CD4-positive, CD25-positive, alpha-beta regulatory T cell (primary cell): ENCODE measurements at places on chromosomes 5 and 9.

DNA sequence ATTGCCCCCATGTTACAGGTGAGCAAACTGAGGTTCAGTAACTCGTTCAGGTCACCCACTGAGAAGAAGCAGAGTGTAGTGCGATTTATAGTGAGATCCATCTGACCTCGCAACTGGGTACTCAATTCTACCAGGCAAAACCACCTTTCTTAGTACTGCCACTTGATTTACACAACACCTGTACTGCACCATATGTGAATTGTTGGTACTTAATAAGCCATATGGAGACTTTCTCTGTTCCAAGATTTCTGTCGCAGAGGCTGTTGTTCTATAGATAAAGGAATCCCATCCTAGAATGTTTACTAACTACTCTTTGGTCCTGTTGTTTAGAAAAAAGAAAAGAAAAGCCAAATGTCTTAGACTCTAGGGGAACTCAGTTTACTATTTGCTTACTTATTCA lies 287.5 kb downstream of the KCTD16 start:
- DNase-seq = no peak

- DNase-seq = no peak
These were observed 90.1 kb upstream of the SPOCK1 start for GRCh38 chr5:137589185-137589584.

GRCh38 chr5:10982626-10983025 lies 221.6 kb upstream of the DAP start:
- no peak for DNase-seq

- DNase-seq = no peak
These were observed 1273.0 kb downstream of the EFNA5 start for GRCh38 chr5:106397700-106398099.

GRCh38 chr5:59421986-59422941 lies 471.3 kb downstream of the PDE4D start:
- no peak for DNase-seq

DNA sequence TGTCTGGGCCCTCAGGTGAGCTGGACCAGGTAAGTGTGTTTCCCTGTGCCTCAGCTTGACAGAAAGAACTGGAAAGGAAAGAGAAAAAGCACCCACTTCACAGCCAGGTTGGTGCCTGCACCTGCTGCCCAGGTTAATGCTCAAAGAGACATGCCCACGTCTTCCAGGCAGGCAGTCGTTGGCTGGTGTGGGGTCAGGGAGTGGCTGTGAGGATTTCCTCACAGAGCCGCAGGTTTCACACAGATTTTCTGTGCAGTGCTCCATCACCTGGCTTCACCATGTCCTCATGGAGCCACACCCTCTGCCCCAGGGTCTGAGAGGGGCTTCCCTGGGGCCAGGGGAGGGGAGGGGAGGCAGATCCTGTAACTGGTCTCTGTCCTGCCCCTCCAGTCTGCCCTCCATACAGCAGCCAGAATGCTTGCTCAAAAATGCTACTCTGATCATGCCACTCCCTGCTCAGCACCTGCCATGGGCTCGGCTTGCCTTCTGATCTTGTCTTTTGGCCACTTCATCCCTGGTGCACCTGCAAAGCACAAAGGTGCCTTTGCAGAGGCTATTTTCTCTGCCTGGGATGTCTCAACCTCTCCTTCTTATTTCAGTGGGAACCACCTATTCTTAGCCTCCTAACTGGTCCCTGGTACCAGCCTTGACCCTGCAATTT lies 82.5 kb upstream of the UBTD2 start:
- no peak for DNase-seq

GRCh38 chr9:125902831-125903512 lies 155.8 kb downstream of the PBX3 start:
- DNase-seq = no peak

DNA sequence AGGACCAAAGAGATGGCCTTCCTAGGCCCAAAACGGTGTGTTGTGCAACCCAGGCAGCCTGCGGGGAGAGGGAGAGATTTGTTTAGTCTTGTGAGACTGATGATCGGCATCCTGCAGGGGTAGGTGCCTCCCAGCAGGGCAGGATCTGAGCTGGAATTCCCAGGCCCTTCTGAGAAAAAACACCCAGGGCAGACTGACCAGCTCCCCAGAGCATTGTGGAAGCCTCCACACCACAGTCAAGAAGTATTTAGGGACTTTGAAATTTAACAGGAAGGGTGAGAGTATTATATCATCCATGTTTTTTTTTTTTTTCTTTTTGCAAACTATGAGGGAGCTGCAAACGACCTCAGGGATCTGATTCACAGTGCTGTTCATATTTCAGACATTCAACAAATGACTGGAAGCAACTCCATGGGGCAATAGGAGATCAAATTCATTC lies 104.5 kb upstream of the LHFPL2 start:
- no peak for DNase-seq

DNA sequence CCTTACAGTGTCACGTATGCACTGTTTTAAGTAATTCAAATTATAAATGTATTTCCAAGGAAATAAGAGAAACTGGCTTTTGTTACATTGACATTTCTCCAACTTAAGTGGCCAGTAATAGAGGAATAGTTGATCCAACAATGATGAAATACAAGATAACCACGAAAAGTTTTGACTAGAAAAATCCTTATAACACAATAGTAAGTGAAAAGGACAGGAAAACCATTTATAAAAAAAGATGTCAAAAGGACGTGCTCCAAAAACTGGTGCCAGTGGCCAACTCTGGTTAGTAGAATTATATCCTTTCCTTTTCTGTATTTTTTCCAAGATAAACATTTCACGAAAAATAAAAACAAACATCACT lies 210.9 kb downstream of the GAPVD1 start:
- no peak for DNase-seq

DNA sequence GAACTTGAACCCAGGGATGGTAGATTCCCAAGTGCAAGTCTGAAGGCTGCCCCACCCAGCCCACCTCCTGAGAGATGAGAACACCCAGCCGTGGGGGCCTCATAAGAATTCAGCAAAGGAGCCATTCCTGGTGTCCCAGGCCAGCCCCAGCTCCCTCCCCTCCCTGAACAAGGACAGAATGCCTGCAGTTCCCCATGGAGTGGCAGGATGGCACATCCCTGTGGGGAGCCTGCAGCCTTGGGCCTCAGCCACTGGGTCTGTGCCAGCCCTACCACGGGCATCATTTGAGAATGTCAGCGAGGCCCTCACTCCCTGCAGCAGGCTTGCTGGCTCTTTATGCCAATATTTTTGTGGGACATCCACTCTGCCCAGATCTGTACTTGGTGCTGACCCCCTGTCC lies 36.2 kb upstream of the RAPGEF1 start:
- DNase-seq = no peak

- DNase-seq = no peak
These were observed 57.5 kb downstream of the ZNF510 start for GRCh38 chr9:96720435-96720834.

GRCh38 chr9:6780690-6781089 lies 22.9 kb downstream of the KDM4C start:
- DNase-seq = no peak

DNA sequence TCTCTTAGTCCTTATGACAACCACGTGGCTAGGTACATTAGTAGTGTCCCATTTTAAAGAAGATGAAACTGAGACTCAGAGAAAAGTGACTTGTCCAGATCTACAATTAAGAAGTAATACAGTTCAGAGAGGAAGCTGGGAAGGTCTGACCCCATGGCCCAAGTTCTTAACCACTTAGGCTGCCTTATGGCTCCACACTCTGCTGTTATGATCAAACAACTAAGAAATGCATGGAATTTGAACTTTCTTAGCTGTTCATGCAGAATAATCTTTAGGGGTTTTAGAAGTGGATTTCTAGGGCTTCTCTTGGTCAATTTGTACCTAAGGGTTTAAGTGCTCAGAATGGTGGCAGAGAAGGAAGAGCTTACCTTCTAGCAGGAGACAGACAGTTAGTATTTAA lies 128.0 kb upstream of the MSX2 start:
- no peak for DNase-seq

- DNase-seq = no peak
These were observed 183.3 kb downstream of the SEMA5A start for GRCh38 chr5:9362600-9362999.

GRCh38 chr5:33781286-33781685 lies 110.5 kb downstream of the ADAMTS12 start:
- DNase-seq = no peak

DNA sequence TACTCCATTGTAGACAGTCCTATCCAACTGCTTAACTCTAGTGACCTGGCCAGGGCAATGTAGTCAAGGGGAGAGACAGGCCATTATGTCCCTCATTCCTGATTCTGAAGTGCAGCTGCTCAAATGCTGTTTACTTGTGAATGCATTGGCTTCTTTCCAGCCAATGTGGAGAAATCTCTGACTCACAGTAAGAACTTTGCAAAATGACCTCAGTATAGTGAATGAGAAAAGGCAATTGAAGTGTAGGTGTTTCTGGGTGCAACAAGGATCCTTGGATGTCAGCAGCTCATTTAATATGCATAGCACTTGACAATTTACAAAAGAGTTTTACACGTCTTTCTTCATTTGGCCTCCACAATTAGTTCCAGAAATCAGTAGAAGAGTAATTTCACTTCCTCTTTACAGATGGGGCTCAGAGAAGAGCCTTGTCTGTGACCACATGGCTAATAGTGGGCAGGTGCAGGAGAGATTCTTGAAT lies 367.2 kb downstream of the OSTF1 start:
- DNase-seq = no peak

DNA sequence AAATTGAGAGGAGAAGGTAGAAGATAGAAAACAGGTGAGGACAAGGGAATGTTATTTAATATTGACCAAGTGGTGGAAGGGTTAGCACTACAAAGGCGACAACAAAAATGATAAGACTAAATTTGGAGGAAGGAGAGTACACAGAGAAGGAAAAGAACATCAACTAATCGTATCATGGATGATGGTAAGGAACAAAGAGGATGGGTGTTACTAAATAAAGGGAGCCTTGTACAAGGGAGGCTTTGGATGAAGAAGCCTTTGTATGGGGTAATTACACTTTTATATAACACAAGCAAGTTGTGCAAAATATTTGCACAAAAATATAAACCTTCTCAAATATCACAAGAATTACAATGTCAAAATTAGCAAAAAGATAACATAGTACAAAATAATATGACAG lies 125.7 kb downstream of the ZNF608 start:
- no peak for DNase-seq

- no peak for DNase-seq
These were observed 214.9 kb downstream of the PLK2 start for GRCh38 chr5:58244819-58245475.

- DNase-seq = no peak
These were observed 3.5 kb upstream of the GBGT1 start for GRCh38 chr9:133167096-133167730.

GRCh38 chr5:147555176-147555575 lies 45.3 kb upstream of the DPYSL3 start:
- DNase-seq = no peak

- DNase-seq = no peak
These were observed 7.1 kb downstream of the POU4F3 start for GRCh38 chr5:146345578-146346366.

DNA sequence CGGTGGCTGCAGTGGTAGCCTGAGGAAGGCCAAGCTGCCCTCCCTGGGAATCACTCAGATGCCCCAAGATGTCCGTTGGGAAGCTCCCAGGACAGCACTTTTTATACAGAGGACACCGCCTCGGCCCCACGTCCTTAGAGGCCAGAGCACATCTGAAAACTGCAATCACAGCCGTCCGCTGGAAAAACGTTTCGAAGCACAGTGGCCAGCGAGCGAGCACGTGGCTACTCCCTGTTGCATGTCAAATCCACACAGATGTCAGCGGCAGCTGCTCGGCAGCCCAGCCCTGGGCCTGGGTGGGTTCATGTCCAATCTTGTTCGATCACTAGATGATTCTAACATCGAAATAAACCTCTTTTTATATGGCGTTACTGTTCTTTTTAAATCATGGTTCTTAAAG lies 8.9 kb downstream of the PPP1R26 start:
- DNase-seq = no peak

DNA sequence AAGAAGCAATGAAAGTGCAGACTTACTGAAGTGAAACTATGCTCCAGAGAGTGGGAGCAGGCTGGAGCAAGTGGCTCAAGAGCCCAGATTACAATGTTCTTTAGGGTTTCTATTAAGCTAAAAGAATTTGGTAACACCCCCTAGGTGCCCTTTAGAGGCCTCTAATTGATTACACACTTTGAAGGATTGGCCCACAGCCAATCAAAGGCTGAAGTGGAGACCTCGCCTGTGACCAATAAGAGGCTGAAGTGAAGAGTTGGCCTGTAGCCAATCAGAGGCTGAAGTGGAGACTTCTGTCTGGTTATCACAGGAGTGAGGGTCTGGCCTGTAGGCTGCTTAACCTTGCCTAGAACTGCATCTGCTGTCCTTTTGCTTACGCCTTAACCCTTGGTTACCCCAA lies 46.7 kb upstream of the SPATA31C2 start:
- DNase-seq = no peak

DNA sequence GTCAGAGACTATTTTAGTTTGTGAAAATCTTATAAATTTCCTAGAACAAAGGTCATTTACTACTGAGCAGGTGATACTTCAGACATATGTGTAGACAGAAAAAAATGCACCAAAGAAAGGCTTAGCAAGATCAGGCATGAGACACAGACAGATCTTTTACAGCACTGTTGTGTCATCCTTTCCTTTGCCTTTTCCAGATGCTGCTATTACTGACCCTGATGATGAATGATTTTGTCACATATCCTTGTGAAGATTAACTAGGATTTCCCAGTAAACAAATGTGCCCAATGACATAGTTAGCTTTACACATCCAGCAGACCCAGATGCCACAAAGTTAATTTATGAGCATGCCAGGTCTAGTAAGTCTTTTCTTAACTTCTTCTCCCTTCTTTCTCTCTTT lies 68.2 kb downstream of the DMRTA1 start:
- no peak for DNase-seq

DNA sequence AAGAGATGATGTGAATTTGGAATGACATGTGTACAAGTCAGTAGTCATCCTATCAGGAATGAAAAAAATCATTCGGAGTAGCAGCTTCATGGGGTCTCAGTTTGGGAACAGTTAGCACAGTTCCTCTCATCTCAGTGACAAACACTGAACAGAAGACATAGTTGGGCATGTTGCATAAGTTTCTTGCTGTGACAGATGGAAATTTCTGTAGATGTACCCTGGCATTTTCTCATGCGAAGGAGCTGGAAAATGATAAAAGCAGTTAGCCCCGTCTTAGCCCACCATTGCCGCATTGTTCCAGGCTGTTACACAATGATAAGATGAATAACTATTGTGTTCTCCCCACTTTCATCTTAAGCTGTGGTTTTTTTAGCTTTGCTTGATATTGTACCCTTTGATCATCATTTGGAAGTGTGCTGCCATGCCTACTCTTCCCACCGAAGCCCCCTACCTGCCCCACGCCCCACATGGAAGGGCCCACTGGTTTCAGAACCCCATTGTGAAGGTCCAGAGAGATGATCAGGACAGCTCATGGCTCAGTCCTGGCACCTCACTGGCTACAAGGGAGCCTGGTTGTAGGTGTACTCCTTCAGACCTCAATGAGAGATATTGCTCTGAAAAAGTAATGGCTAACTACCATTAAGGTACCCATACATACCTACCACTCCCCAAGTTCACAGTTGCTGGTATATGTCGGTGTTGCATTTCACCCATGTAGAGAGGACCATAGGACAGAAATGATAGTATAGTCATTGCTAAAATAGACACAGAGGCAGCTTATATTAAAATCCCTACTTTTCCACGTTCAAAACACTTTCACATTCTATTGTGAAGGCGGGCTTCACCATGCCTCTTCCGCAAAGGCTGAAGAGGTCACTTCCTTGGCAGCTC lies 38.8 kb downstream of the SFXN1 start:
- no peak for DNase-seq

- DNase-seq = no peak
These were observed 93.6 kb downstream of the TRIO start for GRCh38 chr5:14236757-14237156.

- DNase-seq = peak; percentile 45
These were observed 94.7 kb upstream of the ANKRD55 start for GRCh38 chr5:56327809-56328208.

- DNase-seq = no peak
These were observed 20.8 kb downstream of the CDO1 start for GRCh38 chr5:115795700-115796099.
